Breast epithelium (tissue), 4 donors: ENCODE measurements at places on chromosomes 3 and 15. TPM values are rescaled to one million over a fixed set of nuclear protein-coding genes. Genes with fewer than 3 reads are reported as not detected.

Gene WDR5B
- 4.0 TPM for total RNA-seq

GRCh38 chr15:88688394-88688933 is 49.6 kb downstream of the ISG20 start:
- DNase-seq, result no peak
- H3K27ac ChIP-seq, result no peak overlapping the region
- H3K4me3 ChIP-seq, result no peak overlapping the region
- H3K36me3 ChIP-seq, result no peaks in the 10 kb centered on the region
- no peaks in the 10 kb centered on the region for H3K4me1 ChIP-seq
- peaks cover 5% of the 10 kb centered on the region for H3K27me3 ChIP-seq

Gene GRAMD1C
- total RNA-seq, result 1.6 TPM

- peaks cover 8% of the 10 kb centered on the region for H3K4me1 ChIP-seq
- peak overlapping the region; percentile 82 for H3K27ac ChIP-seq
- H3K4me3 ChIP-seq, result peak overlapping the region; percentile 54
- DNase-seq, result no peak
Observed at GRCh38 chr15:96320703-96321638, 9.5 kb upstream of the NR2F2 start.

Gene CSPG4
- 17.0 TPM for total RNA-seq

- no peak overlapping the region for H3K4me3 ChIP-seq
- no peak overlapping the region for H3K27ac ChIP-seq
- no peaks in the 10 kb centered on the region for H3K36me3 ChIP-seq
- no peak for DNase-seq
- H3K4me1 ChIP-seq, result no peaks in the 10 kb centered on the region
Observed at GRCh38 chr3:77362936-77363335, 323.0 kb downstream of the ROBO2 start.

Gene POLQ
- total RNA-seq, result under 0.01 TPM

DNA sequence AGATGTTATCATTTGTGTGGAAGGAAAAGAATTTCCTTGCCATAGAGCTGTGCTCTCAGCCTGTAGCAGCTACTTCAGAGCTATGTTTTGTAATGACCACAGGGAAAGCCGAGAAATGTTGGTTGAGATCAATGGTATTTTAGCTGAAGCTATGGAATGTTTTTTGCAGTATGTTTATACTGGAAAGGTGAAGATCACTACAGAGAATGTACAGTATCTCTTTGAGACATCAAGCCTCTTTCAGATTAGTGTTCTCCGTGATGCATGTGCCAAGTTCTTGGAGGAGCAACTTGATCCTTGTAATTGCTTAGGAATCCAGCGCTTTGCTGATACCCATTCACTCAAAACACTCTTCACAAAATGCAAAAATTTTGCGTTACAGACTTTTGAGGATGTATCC is 15.1 kb downstream of the KLHL24 start:
- H3K27ac ChIP-seq, result no peak overlapping the region
- H3K4me1 ChIP-seq, result no peaks in the 10 kb centered on the region
- H3K4me3 ChIP-seq, result no peak overlapping the region

Gene SLC12A8
- 12.5 TPM for total RNA-seq

DNA sequence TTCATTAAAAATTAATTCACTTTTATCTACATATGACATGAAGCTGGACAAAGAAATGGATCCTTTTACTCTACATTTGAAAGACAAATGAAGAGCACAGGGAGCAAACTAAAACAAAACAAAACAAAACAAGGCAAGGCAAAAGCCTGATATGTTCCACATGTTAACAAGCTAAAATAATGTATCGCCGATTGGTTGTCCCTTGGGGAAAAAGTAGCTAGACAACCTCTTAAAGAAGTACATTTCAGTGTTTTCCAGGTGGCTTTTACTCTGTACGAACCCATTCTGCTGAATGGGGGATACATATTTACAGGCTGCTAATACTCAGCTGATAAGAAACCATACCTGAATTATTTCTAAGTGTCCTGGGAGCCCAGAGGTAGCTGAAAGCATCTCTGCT is 493.0 kb upstream of the TBL1XR1 start:
- DNase-seq, result no peak
- H3K27me3 ChIP-seq, result no peaks in the 10 kb centered on the region
- H3K27ac ChIP-seq, result no peak overlapping the region
- H3K4me1 ChIP-seq, result no peaks in the 10 kb centered on the region
- H3K36me3 ChIP-seq, result no peaks in the 10 kb centered on the region

- no peaks in the 10 kb centered on the region for H3K4me1 ChIP-seq
- no peak for DNase-seq
- H3K4me3 ChIP-seq, result no peak overlapping the region
- H3K27ac ChIP-seq, result no peak overlapping the region
- no peaks in the 10 kb centered on the region for H3K27me3 ChIP-seq
Observed at GRCh38 chr3:188082450-188082849, 71.5 kb upstream of the LPP start.

Gene IL17RB
- 61.6 TPM for total RNA-seq

- H3K36me3 ChIP-seq, result no peaks in the 10 kb centered on the region
- DNase-seq, result no peak
- no peaks in the 10 kb centered on the region for H3K27me3 ChIP-seq
- no peak overlapping the region for H3K27ac ChIP-seq
- no peak overlapping the region for H3K4me3 ChIP-seq
Observed at GRCh38 chr3:69607466-69608305, 131.6 kb upstream of the MITF start.

GRCh38 chr15:73935547-73935946 is 9.3 kb downstream of the LOXL1 start:
- no peak overlapping the region for H3K27ac ChIP-seq
- no peaks in the 10 kb centered on the region for H3K36me3 ChIP-seq
- H3K27me3 ChIP-seq, result no peaks in the 10 kb centered on the region

Gene C3orf85
- total RNA-seq, result not detected

Gene CEMIP
- 0.66 TPM for total RNA-seq

Gene ISLR
- 71.8 TPM for total RNA-seq

GRCh38 chr15:28978661-28979060 is 92.9 kb downstream of the APBA2 start:
- no peaks in the 10 kb centered on the region for H3K36me3 ChIP-seq

DNA sequence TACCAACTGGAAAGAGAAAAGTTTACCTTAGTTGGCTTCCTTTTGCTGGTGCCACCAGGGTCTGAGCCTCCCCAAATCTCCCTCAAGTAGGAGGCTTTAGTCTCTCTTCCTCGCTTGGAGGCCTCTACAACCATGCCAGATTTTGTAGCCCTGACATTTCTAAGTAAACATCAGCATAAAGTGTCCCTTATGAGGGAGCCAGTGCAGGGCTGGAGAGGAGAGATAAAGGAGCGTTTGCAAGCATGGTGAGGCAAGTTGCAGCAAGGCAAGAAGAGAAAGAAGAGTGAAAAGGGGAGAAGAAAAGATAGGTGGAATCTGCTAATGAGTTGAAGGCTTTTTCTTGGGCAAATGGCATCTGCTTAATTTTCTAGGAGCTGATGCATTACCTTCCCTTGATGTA is 82.7 kb upstream of the FNDC3B start:
- H3K27ac ChIP-seq, result no peak overlapping the region
- no peak for DNase-seq
- no peaks in the 10 kb centered on the region for H3K4me1 ChIP-seq
- no peak overlapping the region for H3K4me3 ChIP-seq
- no peaks in the 10 kb centered on the region for H3K36me3 ChIP-seq

Gene UNC13C
- 0.88 TPM for total RNA-seq

DNA sequence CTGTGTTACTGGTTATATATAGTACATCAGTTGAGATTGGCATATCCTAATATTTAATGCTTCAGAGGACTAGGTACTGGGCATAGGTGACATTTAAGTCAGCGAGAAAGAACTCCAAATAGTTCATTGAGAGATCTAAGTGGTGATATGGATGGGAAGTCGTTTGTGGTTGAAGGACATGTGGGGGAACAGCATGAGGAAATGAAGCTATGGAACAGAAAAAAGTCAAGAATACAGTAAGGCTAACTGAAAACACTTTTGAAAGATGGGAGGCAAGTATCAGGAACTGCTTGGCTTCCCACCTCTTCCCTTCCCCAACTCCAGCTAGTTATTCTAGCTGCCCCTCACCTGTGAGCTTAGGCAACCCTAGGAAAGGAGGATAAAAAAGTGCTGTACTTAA is 3.7 kb upstream of the MYO5A start:
- H3K4me1 ChIP-seq, result no peaks in the 10 kb centered on the region
- no peak overlapping the region for H3K27ac ChIP-seq
- H3K36me3 ChIP-seq, result no peaks in the 10 kb centered on the region
- no peak overlapping the region for H3K4me3 ChIP-seq

DNA sequence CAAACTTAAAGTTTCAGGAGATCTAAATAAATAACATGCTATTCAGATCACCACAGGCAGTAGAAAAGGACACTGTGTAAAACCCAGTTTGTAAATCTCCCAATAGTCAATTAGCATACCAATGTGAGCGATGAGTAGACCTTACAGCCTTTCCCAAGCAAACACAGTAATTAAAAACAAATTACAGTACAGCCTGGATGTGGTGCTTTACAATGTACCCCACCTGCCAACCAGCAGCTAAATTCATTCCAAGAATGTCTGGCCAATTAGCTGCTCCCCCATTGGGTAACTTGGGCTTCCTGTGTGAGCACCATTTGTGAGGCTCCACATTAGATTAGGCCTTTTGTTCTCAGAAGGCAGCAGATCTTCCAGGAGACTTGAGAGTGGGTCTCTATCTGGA is 635.0 kb downstream of the TBL1XR1 start:
- H3K4me3 ChIP-seq, result no peak overlapping the region
- H3K27ac ChIP-seq, result no peak overlapping the region
- no peaks in the 10 kb centered on the region for H3K36me3 ChIP-seq

Gene FSIP1
- 0.32 TPM for total RNA-seq

- H3K36me3 ChIP-seq, result no peaks in the 10 kb centered on the region
- peak within 1 kb of the TSS; percentile 38 for H3K27ac ChIP-seq
- H3K4me3 ChIP-seq, result no peak within 1 kb of the TSS
- no peaks in the 10 kb centered on the region for H3K4me1 ChIP-seq
- DNase-seq, result no peak
Observed at GRCh38 chr3:98763076-98763475, at the start of gene ST3GAL6. Gene ST3GAL6 (plus strand): TSS chr3:98763340. CDS start chr3:98768441, 5,101 bp downstream.

DNA sequence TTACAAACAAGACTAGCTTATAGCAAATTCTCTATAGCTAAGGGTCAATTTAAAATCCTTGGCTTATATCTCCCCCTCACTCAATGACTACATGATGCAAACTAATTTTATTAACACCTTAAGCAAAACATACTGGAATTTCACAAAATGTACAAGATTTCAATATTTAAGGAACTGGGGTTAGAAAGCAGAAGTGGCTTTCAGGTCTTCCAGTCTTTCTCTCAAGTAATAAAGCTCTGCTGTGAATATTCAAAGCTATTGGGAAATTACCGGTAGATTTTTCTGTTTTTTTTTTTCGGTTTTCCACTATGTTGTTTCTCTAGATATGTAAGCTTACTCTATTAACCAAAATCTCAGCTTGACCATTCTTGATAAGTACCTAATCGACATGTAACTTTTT is 3.9 kb downstream of the EPM2AIP1 start:
- no peaks in the 10 kb centered on the region for H3K27me3 ChIP-seq
- H3K4me3 ChIP-seq, result peak overlapping the region; percentile 43
- no peak overlapping the region for H3K27ac ChIP-seq
- DNase-seq, result no peak
- peaks cover 9% of the 10 kb centered on the region for H3K4me1 ChIP-seq

DNA sequence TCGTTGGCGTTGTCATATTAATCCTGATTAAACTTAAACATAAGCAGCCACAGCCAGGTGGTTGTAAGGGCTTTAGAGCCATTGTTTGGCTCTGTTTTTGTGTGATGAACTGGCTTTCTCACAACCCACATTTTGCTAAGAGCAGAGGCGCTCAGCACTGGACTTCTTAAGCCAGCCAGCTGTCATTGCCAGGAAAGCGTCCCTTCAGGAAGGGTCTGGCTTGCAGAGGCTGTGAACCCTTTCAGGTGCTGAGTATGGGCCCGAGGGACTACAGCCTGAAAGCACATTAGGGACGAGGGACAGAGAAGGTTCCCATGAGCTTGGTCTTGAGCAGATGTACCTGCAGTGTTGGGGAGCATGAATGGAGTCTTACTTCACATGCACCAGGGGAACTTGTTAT is 112.3 kb downstream of the CHCHD6 start:
- no peak overlapping the region for H3K4me3 ChIP-seq
- no peaks in the 10 kb centered on the region for H3K27me3 ChIP-seq
- H3K4me1 ChIP-seq, result no peaks in the 10 kb centered on the region
- H3K36me3 ChIP-seq, result no peaks in the 10 kb centered on the region

Gene GPR27
- 4.0 TPM for total RNA-seq

- no peaks in the 10 kb centered on the region for H3K4me1 ChIP-seq
- no peaks in the 10 kb centered on the region for H3K36me3 ChIP-seq
- H3K27me3 ChIP-seq, result no peaks in the 10 kb centered on the region
- DNase-seq, result peak; percentile 13
- no peak overlapping the region for H3K27ac ChIP-seq
- H3K4me3 ChIP-seq, result no peak overlapping the region
Observed at GRCh38 chr15:100718075-100718980, 115.9 kb downstream of the ASB7 start.

GRCh38 chr3:147900851-147901250 is 491.7 kb downstream of the ZIC1 start:
- H3K4me3 ChIP-seq, result no peak overlapping the region
- H3K27ac ChIP-seq, result no peak overlapping the region
- no peaks in the 10 kb centered on the region for H3K4me1 ChIP-seq
- DNase-seq, result no peak
- no peaks in the 10 kb centered on the region for H3K36me3 ChIP-seq

- no peaks in the 10 kb centered on the region for H3K4me1 ChIP-seq
- no peak for DNase-seq
- no peaks in the 10 kb centered on the region for H3K36me3 ChIP-seq
- H3K27me3 ChIP-seq, result no peaks in the 10 kb centered on the region
Observed at GRCh38 chr3:159881208-159881607, 107.4 kb upstream of the IL12A start.

DNA sequence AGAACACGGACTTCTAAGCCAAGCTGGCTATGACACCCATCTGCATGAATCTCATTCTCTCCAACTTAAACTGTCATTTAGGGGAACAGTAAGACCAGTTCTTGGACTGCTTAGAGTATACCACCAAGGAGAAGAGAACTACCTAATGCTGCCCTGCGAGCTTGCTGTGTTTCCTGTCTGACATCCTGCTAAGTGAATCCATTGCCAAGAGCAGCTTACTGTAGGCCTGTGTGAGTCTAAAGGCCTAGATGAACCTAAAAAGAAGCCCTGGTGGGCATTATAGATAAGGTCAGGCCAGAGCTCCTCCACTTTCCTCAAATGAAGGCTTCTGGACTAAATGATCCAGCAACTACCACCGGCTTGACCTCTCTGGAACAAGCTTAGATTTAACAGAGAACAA is 15.0 kb downstream of the LZTFL1 start:
- H3K4me3 ChIP-seq, result no peak overlapping the region
- H3K4me1 ChIP-seq, result no peaks in the 10 kb centered on the region
- H3K36me3 ChIP-seq, result peaks cover 4% of the 10 kb centered on the region
- H3K27me3 ChIP-seq, result no peaks in the 10 kb centered on the region

- no peak overlapping the region for H3K27ac ChIP-seq
- no peaks in the 10 kb centered on the region for H3K27me3 ChIP-seq
- no peaks in the 10 kb centered on the region for H3K4me1 ChIP-seq
- DNase-seq, result no peak
Observed at GRCh38 chr15:100958326-100959065, 39.3 kb downstream of the LRRK1 start.

- DNase-seq, result no peak
- H3K4me3 ChIP-seq, result no peak overlapping the region
- no peak overlapping the region for H3K27ac ChIP-seq
- no peaks in the 10 kb centered on the region for H3K4me1 ChIP-seq
- no peaks in the 10 kb centered on the region for H3K27me3 ChIP-seq
- H3K36me3 ChIP-seq, result no peaks in the 10 kb centered on the region
Observed at GRCh38 chr3:60240492-60240891, 1010.8 kb downstream of the FHIT start.
